Motor neuron (in vitro differentiated cells): ENCODE measurements at places on chromosomes 5 and 9.
A peak's percentile ranks its signal among the peaks of the same experiment; 100 is the strongest.

- ATAC-seq: peak; percentile 88
Measured at GRCh38 chr5:155530046-155530445, 516.5 kb downstream of the KIF4B start.

GRCh38 chr9:107786561-107786960, 297.0 kb upstream of the KLF4 start:
- no peak for ATAC-seq

DNA sequence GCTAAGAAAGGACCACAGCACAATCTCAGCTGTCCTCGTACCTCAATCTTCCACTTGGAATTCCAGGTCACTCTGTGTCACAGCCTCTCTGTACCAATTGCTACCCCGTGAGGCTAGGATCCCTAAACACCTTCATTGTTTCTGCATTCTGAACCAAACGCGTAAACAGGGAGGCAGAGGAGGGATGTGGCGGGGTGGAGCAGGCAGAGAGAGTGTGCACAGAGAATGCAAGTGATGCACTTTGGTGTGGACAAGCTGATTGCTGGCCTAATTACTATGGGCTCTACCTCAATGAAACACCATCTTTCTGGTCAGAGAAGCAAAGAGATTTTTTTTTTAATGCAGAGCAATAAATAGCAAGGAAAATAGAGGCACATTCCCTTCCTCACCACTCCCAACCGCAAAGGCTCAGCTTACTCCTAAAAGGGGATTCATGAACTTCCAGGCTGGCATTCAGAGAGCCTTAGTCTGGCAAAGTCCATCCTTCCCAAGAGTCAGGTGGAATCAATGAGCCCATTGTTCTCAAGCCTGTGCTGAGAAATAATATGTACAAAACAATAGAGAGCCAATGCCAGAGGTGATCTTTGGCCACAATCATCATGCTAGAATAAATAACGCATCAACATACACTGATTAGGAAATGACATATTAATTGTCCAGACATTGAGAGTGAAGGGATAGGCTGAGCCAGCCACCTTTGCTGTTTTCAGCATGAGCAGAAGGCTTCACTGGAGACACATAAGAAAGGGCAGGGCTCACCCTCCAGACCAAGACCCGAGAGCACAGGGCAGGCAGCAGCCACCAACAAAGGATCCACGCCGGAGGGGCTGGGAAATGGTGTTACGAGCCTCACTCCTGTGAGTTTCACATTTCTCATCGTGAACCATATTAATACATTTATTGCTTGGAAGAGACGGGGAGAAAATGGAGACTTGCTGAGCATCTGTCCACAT, 278.8 kb downstream of the ENC1 start:
- no peak for ATAC-seq

- ATAC-seq: no peak
Measured at GRCh38 chr9:27888661-27889295, 315.5 kb upstream of the C9orf72 start.

DNA sequence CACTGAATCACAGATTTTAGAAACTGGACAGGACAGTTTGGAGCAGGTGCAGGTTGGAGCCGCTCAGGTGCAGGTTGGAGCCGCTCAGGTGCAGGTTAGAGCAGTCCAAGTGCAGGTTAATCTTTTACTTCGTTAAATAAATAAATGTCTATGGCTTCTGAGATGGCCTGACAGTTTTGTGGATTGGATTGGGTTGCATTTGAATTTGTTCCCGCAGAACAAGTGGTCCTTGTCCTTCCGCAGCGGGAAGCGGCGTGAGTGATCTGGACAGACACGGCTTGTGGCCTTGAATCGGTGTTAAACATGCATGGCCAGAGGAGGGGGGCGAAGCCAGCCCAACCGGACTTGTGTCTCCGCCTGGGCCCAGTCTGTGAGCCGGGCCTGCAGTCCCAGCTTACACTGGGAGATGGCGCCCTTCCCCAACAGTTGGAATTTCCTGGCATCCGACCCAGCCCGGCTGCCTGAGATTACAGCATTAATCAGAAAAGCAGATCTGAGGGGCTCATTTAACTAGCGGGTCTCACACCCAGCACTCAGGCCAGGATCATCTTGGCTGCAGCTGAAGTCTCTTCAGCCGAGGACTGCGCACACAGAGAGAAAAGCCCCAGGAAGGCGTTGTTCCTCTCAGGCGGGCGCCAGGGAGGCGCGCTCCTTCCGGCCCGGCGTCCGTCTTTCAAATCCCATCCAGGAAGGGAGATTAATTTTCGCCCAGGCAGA, 1.5 kb upstream of the OLFM1 start:
- peak; percentile 57 for ATAC-seq

GRCh38 chr5:133930813-133931090, 37.7 kb downstream of the C5orf15 start:
- no peak for ATAC-seq

- no peak for ATAC-seq
Measured at GRCh38 chr9:110334183-110334582, 3.5 kb downstream of the TXNDC8 start.

DNA sequence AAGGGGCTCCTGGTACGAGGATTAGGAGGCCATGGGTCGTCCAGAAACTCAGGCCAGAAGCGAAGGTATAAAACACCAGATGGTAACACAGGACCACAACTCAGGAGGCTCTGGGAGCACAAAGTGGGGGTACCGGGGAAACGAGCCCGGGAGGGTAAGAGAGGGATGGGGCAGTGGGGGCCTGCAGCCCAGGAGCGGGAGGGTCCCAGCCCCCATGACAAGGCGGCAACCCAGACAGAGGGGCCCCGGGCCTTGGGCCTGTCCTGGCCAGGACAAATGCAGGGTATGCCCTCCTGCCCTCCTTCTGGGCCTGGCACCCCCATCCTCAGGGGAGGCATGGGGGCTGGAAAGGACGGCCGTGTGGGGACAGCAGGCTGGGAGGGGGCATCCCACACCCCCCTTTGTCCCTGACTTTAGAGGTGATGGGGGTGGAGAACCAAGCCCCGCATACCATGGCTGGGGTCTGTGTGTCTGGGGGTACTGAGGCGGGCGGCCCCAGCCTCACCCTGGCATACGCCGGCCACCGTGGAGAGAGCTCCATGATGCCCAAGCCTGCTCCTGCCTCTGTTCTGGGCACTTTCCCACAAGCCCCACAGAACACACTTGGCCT, 47.0 kb upstream of the EXOC3 start:
- ATAC-seq: no peak

- no peak for ATAC-seq
Measured at GRCh38 chr9:71886015-71886414, 25.0 kb downstream of the ABHD17B start.

- no peak for ATAC-seq
Measured at GRCh38 chr9:73684601-73685000, 532.9 kb downstream of the ANXA1 start.

GRCh38 chr5:83911367-83911919, 190.8 kb upstream of the HAPLN1 start:
- no peak for ATAC-seq

DNA sequence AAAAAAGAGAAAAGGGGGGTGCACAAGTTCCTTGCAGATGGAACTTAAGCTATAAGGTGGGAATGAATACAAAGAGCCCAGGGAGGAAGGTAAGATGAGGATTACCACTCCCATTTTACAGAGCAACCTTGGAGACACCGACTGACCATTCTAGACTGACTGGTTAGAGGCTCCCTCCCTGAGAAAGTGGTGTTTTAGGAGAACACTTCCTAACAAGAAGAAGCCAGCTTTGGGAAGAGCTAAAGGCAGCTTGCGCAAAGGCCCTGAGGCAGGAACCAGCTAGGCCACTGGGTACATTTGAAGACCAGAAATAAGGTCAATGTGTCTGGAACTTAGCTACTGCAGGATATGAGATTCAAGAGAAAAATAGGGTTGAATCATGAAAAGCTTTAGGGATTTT, 38.6 kb downstream of the SPARC start:
- no peak for ATAC-seq

DNA sequence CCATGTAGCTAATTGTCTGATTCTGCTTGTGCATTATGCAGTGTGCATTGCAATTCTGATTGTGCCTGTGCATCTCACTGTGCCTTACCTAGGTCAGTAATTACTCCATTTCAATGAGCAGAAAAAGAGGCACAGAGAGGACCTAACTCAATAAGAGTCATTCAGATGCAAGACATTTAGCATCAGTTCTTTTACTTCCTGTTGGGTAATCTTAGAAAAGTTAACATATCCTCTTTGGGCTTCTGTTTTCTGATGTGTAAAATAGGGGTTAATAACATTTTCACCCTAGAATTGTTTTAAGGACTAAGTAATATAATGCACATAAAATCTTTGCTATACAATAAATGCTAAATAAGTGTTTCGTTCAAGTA, 7.0 kb upstream of the DCTN4 start:
- no peak for ATAC-seq
